Globus pallidus (tissue), 1 donor: ENCODE measurements at places on chromosomes 7 and 10.

GRCh38 chr10:34743814-34744213 lies 71.3 kb downstream of the PARD3 start:
- peak; percentile 25 for DNase-seq

- DNase-seq, result no peak
These were observed 29.4 kb upstream of the ECHDC3 start for GRCh38 chr10:11712744-11713143.

DNA sequence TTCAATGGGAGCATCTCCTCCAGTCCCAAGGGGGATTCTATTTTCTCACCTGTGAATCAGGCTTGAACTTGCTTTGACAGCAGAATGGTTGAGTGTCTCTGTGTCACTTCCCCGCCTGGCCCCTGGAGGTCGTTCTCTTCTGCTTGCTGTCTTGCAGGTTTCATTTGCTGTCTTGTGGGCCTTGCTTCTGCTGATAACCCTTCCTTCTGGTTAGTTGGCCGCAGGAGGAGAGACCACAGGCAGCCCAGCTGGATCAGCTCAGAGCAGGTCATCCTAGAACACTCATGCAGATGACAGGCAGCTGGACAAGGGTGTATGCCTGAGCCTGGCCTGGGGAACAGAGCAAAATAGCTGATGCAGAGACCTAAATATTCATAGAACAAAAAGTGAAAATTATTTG lies 344.2 kb upstream of the ADARB2 start:
- DNase-seq, result no peak

DNA sequence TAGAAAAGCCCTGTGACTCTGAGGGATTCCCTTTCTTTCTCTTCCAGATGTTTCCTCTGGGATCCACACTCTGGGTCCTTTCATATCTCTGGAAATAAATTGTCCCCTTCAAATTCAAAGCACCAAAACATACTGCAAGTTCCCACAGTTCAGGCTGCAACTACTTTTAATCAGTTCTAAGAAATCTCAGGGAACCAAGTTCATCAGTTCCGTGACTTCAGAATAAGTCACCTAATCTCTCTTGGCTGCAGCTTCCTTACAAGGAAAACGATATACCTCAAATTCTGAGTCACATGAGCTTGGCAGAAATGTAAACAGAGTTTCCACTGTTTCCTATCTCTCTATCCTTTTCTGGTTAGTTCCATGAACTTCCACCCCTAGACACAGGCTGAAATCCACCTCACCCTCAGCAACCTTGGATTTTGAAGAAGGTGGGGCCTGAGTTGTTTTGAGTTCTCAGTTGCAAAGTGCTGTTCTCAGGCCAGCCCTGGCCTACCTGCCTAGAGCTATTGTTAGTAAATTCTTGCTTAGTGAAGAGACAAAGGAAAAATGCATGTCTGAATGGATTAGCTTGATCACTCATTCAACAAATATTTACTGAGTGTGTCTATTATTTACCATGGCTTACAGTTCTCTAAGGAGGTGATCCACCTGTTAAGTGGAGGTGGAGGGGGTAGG lies 59.3 kb upstream of the IL6 start:
- DNase-seq, result no peak

GRCh38 chr10:69662173-69662877 lies 32.3 kb downstream of the FAM241B start:
- DNase-seq, result no peak

GRCh38 chr7:97851683-97852082 lies 20.5 kb downstream of the ASNS start:
- no peak for DNase-seq

DNA sequence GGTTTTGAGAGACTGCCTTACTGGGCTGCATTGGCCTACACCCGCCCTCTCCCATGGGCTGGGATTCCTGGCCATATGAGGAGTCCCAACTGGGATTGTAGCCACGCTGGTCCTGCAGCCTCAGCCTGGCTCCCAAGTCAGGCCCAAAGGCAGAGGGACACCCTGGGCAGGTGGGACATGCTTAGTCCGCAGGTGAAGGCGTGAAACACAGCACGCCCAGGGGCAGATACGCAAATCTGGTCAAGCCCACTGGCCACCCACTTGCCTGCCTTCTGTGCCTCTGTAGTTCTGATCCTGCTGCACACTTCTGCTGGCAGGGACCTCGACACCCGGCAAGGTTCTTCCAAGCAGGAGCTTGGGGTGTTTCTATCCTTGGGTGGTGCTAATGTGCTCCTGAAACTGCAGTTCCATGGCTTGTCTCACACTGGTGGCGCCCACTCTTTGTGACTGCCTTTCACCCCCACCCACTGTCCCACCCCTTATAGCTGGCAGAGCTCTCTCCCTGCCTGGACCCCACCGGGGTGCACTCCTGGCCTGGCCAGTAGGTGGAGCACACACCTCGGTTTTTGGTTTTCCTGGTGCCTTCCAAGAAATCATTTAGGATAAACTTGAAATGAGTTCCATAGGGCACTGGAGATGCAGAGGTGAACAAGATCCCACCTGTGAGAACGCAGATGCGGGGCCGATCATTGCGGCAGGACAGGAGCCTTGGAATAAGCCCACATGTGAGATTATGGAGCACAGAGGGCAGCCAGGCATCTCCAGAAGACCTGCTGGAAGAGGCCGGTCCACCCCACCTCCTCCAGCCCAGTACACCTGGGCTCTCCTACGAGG lies 47.9 kb downstream of the MKI67 start:
- DNase-seq, result no peak

DNA sequence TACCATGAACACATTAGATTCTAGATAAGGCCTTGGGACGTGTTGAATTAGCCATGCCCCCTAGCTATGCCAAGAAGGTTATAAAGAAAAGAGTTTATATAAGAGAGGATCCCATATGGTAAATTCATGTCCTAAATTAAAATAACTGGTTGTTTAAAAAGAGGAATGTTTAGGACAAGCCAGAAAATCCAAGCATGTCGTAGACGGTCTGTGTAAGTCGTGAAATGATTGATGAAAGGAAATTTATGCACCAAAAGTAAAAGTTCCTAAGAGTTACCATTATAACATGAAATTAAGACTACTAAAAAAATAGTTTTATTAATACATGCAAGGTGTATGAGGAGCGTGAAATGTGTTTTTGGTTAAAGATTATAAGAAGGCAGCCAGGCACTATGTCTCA lies 624.9 kb downstream of the ARL4A start:
- no peak for DNase-seq

DNA sequence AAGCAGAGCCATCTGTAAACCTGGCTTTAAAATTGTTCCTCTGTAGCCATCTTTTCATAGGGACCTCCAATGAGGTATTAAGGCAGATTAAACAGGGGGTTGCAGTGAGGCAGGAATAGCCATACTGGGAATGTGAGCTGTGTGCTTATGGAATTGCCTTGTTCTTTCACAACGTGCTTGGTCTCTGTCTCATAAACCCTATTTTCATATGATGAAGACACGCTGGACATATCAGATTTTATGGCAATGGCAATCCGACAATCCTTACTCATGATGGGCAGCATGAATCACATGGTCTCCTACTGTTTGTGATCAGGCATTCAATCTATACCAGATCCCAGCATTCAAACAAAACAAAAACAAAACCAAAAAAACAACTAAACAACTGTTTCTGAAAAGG lies 418.9 kb upstream of the NRP1 start:
- no peak for DNase-seq

DNA sequence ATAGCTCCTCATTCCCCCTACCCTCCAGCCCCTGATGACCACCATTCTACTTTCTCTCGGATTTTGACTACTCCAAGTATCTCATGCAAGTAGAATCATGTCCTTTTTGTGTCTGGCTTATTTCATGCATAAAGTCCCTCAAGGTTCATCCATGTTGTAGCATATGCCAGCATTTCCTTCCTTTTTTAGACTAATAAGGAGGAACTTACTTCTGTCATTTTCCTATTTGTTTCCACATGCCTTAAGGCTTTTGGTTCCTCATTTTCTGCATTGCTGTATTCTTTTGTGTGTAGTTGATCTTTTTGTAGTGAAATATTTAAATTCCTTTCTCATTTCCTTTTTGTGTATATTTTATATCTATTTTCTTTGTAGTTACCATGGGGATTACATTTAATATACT lies 376.9 kb downstream of the CALN1 start:
- no peak for DNase-seq

DNA sequence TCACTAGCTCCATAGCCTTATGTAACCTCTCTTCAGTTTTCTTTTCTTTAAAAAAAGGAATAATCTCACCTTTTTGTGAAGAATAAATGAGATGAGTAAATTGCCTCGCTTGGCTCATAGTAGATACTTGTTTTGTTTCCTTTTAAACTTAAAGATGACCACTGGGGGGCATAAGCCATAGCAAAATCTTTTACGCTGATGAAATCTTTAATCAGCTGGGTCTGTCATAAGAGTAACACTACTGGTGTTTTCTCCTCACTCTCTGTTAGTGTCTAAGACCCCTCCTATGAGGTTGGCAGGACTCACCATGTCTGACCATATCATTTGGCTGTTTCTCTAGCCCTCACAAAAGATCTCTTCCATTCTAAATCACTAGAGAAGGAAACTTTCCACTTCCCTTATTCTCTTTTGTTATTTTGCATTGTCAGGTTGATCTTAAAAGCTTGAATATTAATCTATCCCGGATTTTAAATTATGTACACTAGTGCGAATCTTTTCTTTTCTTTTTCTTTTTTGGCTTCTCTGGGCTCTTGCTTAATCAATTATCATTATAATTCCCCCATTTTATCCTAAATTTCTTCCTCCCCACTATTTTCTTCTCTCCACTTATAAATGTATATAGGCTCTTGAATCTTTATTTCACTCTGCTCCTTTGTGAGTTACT lies 12.5 kb downstream of the STAG3 start:
- DNase-seq, result peak; percentile 48

- peak; percentile 33 for DNase-seq
These were observed 35.3 kb downstream of the CAPZA2 start for GRCh38 chr7:116897661-116898060.

DNA sequence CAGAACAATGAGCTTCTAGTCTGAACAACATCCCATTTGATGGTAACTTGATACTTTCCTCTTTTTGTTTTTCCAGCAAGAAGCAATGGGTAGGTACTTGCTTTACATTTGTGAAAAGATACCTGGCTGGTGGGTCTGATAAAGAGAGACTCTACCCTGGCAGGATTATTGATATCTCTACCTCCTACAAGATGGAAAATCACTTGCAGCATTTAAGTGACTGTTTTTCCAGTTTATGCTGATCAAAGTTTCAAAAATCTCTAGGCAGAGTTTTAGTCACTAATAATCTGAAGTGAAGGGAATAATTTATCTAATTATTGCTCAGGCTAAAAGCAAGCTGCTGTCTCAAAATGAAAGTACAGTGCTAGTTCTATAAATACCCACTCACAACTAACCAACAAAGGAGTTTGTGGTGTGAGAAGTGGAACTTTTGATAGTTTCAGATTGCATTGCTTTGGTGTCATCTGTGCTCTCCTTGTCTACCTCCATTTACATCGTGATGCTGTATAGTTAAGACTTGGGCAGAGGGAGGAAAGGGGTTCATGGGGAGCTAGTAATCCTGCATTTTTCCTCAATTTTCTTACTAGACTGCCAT lies 86.0 kb upstream of the ANKRD1 start:
- peak; percentile 50 for DNase-seq

DNA sequence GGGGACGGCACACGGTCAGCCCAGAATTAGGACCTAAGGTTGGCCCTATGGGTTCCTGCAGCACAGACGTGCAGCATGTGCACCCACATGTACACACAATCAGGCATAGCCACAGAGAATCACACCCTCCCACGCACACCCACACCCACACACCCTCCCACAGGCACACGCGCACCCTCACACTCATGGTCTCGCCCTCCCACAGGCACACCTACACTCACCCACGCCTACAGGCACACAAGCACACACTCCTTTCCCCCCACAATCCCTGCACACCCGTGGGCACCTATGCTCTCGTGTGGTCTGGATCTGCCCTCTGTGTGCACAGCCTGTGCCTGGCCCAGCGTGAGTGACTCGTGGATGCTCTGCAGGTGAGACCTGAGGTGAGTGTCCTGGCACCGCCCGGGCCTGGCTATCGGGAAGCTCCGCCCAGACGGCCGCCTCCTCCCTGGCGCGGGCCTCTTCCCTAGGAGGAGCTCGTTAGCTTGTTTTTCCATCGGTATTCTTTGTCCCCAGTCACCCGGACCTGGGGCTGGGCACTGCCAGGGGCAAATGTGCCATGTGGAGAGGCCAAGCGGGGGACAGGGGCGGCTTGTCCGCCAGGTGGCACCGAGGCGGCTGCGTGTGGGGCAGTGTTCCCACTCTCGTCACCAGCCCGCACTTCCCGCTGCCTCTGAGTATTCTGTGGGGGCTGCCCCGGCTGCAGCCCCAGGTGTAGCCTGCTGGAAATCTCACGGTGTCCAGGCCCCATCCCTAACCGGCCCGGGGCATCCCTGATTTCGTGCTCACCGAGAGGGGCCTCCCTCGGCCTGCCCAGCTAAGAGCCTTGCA lies 110.2 kb upstream of the FAM20C start:
- DNase-seq, result no peak

GRCh38 chr10:79176052-79176501 lies 107.3 kb downstream of the ZMIZ1 start:
- no peak for DNase-seq

- DNase-seq, result no peak
These were observed 88.2 kb upstream of the ARMC3 start for GRCh38 chr10:22839639-22840038.

GRCh38 chr7:915291-916218 lies 38.9 kb downstream of the ADAP1 start:
- no peak for DNase-seq

- DNase-seq, result no peak
These were observed 5.9 kb downstream of the SLIT1 start for GRCh38 chr10:97179731-97180362.

- DNase-seq, result no peak
These were observed 181.1 kb downstream of the TNS3 start for GRCh38 chr7:47400741-47401206.

GRCh38 chr10:94293354-94293753 lies 69.4 kb downstream of the NOC3L start:
- peak; percentile 4 for DNase-seq

DNA sequence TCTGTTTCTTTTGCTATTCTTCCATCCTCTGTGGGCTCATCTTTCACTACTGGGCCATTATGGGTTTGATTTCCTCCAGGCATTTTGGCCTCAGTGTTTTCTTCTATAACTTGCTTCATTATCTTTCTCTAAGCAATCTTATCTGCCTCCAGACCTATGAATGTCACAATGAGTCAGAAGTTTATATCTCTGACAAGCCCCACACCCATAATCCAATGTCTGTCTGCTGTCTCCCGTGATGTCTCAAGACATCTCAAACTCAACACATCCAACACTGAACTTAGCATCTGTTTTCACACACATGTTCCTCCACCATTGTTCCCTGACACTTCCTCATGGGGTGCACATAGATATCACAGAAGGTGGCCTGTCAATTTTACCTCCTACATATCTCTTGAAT lies 46.7 kb upstream of the RHOBTB1 start:
- DNase-seq, result no peak

- DNase-seq, result no peak
These were observed 100.9 kb upstream of the DDC start for GRCh38 chr7:50666124-50666496.

GRCh38 chr10:86079088-86079487 lies 287.5 kb downstream of the GRID1 start:
- DNase-seq, result no peak
